T-helper 22 cell (primary cell): ENCODE measurements at places on chromosomes 3 and 15.

DNA sequence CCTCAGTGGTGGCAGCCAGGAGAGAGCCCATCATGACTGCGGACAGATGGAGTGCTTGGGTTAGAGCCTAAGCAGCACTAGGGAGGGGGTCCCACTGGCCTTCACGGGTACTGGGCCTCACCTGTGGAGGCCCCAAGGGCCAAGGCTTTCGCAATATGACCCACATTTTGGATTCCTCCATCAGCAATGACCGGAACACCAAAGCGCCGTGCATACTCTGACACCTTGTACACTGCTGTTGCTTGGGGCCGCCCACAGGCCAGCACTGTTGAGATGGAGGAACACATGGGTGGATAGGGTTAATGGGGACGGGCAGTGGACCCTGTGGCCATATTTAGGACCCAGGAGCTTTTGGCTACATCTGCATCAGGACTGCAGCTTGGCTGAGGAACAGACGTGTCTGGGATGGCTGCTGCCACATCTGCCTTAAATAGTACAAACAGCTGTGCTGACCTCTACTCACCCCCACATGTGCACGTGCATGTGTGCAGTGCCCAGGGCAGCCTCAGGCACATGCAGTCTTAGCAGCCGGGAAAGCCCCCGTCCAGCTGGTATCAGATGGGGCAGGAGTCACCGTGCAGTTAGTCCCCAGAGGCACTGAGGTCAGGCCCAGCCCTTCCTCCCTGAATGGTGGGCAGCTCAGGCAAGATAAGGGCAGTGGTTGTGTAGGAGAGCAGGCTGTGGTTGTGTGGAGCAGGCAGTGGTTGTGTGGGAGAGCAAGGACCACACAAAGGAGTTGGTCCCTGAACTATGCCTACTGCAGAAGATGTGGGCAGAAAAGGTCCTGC is 3.3 kb downstream of the NDUFAF3 start:
- DNase-seq = no peak

DNA sequence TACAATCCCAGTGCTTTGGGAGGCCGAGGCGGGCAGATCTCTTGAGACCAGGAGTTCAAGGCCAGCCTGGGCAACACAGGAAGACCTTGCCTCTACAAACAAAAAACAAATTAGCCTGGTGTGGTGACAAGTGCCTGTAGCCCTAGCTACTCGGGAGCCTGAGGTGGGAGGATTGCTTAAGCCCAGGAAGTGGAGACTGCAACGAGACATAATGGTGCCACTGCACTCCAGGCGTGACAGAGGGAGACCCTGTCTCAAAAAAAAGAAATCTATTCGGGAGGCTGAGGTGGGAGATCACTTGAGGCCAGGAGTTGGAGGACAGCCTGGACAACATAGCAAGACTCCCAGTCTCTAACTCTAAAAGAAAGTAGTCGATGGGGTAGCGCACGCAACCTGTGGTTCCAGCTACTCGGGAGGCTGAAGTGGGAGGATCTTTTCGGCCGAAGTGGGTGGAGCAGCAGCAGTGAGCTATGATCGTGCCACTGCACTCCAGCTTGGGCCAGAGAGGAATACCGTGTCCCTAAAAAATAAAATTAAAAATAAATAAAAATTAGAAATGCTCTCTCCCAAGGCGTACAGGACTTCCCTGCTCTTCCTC is 775 bp downstream of the C3orf33 start:
- DNase-seq = no peak

DNA sequence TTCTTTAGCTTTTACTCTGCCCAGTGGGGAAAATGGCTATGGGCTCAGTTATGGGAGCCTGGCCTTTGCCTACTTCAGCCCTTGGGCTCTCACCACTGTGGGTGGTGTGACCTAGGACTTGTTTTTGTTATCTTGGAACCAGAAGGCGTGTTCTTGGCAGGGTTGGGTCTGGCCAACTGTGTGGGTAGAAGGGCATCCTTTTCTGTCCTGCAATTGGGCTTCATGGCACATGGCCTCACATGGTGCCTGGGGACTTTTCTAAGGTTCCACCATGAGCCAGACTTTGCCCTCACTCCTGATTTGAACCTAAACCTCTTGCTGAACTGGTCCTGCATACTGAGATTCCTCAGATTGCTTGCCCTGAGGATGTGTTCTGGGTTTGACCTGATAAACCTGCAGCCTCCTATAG is 1.7 kb downstream of the GLYCTK start:
- no peak for DNase-seq

- DNase-seq = no peak
These were observed 497.0 kb upstream of the CCDC54 start for GRCh38 chr3:106880206-106880605.

- no peak for DNase-seq
These were observed 122.1 kb downstream of the FOXB1 start for GRCh38 chr15:60126200-60126599.

GRCh38 chr3:192249516-192249915 is 477.8 kb downstream of the FGF12 start:
- DNase-seq = no peak

GRCh38 chr3:183871541-183871940 is 13.1 kb downstream of the PARL start:
- no peak for DNase-seq

GRCh38 chr3:130558366-130558765 is 41.4 kb downstream of the COL6A6 start:
- DNase-seq = no peak

- DNase-seq = no peak
These were observed 925.6 kb downstream of the FHIT start for GRCh38 chr3:60325610-60326170.

DNA sequence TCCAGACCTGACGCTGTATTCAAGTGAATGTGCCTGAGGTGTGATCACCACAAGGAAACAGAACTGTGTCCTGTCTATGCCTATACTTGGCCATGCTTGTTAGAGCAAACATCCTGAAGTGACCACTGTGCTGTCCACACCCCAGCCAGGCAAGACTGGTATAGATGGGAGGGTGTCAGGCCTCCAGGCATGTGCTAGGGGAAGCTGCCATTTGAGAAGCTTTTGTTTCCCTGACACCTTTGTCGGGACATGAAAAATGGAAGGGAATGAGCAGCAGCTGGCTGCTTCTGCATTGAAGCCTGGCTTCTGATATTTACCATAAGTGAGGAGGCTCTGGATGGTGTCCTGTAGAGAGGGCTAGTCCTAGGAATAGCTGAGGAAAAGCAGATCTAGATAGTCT is 106.2 kb downstream of the CPNE4 start:
- no peak for DNase-seq

DNA sequence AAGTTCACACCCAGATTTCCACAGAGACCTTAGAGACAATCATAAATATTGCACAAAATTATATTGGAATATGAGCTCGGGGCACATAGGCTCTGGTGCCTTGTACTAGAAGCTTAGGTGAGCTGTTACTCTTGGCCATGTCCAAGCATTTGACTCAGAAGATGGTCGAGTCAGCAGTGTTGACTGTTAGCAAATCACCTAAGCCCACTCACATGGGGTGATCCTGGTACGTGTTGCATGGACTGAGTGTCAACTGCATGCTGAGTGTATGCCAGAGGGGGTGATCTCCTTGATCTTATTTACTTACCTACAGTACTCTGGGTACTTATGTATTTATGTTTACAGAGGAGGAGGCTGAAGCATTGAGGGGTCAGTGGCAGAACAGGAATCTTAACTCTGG is 14.0 kb downstream of the SMAD3 start:
- DNase-seq = no peak

GRCh38 chr15:78162038-78162437 is 12.9 kb downstream of the IDH3A start:
- peak; percentile 17 for DNase-seq

DNA sequence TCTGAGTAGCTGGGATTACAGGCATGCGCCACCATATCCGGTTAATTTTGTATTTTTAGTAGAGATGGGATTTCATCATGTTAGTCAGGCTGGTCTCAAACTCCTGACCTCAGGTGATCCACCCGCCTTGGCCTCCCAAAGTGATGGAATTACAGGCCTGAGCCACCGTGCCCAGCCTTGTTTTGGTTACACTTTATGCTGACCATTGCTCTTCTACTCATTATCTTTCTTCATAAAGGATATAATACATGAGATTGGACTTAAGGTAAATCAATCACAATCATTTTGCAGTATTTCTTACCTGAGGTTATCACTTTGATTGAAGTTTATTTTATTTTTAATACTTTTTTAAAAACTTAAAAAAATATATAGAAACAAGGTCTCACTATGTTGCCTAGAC is 2.2 kb upstream of the LEO1 start:
- DNase-seq = no peak

DNA sequence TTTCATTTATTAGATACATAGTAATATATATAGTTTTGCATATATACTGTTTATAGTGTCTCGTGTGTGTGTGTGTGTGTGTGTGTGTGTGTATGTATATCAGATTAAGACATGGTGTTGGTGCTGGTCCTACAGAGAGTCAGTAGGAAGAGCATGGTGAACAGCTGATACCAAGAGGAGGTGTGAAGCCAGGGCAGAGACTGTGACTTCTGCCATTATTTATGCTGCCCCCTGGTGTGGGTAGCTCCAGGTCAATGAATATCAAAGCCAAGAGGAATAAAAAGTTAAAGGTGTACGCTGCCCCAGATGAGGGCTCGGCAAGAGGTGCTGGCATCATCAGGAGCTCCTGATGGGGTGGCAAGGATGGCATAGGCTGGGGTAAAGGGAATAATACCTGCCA is 299.5 kb upstream of the RASGRP1 start:
- no peak for DNase-seq

GRCh38 chr15:65306551-65306950 is 2.1 kb downstream of the RNU5B-1 start:
- no peak for DNase-seq

- no peak for DNase-seq
These were observed 180.7 kb upstream of the LMCD1 start for GRCh38 chr3:8320711-8321458.

- no peak for DNase-seq
These were observed 56.4 kb upstream of the C15orf39 start for GRCh38 chr15:75145027-75145841.

DNA sequence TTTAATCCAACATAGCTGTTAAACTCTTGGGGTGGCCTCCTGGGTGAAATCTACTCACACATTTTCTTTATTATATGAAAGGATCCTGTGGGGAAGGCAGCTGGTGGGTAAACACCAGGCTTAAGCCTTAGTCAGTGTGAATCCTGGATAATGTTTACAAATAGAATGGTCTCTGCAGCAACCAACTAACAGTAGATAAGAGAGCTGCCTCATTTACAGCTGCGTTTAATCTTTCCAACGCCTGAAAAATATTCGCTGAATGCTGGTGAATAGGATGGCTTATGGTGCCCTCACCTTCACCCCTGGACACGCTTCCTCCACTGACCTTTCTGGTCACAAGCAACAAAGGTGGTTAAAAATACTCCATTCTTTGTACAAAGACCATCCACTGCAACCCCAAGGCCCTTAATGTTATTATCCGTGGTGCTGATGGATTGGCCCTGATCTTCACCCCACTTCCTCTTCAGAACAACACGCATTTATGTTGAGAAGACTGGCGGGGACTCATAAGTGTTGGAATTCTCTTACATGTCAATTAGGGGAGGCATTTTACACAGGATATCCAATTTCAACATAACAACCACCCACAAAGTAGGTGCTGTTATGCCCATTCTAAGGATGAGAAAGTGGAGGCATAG is 120.0 kb upstream of the FRMD4B start:
- no peak for DNase-seq

GRCh38 chr15:30008156-30008555 is 74.6 kb upstream of the GOLGA8J start:
- DNase-seq = no peak

GRCh38 chr3:36893137-36893557 is 51.7 kb downstream of the TRANK1 start:
- DNase-seq = peak; percentile 26

DNA sequence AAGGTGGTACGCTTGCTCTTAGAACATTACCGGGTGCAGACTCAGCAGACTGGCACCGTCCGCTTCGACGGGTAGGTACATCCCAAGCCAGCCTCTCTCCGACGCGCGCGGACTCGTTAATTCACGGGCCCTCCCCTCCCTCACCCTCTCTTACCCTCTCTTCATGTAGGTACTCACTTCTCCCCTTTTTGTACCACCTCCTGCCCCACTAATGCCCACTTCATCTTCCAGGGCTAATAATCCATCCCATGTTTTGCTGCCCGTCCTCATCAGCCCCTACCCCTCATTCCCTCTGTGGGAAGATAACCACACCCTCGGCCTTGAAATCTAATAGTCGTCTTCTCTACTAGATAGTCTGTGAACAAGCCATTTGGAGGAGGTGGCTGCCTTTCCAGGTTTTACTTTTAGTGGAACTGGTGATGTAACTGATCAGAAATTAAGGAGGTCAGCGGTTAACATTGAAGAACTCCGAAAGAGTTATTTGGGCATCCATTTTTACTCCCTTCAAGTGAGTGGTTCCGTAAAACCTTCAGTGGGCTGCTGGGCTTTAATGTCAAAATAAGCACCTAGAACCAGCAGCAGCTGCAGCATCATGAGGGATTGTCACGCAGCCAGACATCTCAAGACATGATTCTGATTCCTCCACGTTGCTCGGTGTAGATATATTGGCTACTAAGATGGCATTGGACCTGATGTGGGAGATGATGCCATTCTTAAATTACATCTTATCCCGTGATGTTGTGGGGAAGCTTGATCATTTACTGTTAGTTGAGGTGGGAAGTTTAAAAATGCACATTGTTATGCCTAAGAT is 1.3 kb downstream of the FEM1B start:
- no peak for DNase-seq

DNA sequence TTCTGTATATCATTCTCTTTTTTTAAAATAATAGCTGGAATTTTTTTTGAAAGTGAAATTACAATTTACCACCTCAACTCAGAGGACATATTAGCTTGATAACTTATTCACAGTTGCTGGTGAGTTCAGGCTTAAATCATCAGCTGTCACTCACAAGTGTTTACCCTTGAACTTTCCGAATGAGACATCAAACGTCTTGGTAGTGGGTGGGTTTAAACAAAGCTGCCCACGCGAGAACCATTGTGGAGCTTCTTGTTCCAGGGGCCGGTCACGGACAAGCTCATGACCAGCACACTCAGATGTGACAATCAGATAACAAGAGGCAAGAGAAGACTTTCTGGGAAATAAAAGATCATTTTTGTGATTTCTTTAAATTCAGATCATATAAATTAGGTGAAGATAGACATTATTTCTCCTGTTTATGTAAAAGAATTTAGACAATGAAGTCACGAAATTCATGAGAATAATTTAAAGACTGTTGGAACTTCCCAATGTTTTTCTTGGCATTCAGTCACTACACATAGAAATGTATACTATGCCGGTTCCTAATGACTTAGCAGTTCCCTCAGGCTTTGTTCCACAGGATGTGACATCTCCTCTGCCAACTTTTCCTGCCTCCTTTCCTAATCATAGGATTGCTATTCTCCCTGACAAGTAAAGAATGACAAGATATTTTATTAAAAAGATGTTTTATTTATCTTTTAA is 29.3 kb downstream of the BTD start:
- no peak for DNase-seq

GRCh38 chr15:95024351-95024750 is 793.0 kb downstream of the MCTP2 start:
- DNase-seq = no peak

- no peak for DNase-seq
These were observed 1106.6 kb downstream of the TBL1XR1 start for GRCh38 chr3:176090727-176091126.
